Right lobe of liver (tissue), 6 donors: ENCODE measurements at places on chromosomes 11 and 22.

- no peak for DNase-seq
Observed at GRCh38 chr11:111960916-111961315, 23.8 kb downstream of the DIXDC1 start.

DNA sequence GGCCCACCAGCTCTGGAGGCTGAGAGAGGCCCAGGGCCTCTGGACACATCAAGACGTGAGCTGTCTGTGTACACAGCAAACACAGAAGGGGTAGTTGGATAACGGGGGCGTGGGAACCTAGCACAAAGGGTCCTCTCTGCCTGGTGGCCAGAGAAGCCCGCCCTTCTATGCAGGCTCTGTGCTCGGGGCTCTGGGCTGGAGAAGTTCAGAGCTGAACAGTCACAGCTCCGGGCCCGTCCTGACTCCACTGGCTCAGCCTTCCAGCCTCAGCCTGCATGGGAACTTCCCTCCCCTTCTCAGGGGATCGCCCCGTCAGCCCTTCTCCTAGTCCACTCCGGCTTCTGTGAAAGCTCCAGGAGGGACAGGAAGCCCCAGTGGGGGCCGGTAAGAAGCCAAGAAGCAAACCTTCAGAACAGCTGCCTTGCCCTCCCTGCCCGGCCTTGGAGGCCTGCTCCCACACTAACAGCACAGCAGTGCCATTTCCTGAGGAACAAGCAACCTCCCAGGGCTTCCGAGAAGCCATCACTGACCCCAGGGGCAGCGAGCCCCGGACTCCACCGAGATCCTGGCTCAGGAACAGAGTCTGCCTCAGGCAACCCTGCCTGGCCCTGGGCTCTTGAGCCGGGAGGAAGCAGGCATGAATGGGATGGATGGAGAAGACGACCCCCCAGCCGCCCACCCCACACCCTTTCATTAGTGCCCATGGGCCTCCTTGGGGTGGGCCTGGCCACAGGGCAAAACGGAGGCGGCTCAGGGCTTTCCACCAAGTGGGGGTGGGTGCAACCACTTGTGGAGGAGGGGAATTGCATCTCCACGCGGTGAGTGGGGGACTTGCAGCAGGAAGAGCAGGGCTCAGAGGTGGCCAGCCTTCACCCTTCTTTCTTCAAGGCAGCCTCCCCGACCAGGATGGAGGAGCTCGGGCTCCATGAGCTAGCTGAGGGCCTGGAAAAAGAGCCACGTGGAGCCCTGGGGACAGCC, 119.8 kb downstream of the ST3GAL4 start:
- DNase-seq = no peak

DNA sequence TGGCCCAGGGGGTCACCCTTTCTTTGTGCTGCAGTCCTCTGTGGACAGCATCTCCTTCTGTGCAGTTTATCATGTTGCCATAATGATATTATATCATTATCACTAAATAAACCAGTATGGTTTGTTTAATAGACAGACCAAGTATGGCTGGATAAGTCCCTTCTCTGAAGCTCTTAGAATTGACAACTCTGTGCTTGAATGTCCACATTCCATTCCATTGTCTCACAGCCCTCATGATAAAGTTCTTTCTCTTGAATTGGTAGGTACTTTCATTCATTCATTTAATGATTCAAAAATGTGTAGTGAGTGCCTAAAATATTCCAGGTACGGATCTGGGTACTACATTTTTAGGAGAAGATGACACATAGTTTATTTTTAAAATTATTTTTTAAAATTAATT, 7.8 kb downstream of the RPS6KA4 start:
- no peak for DNase-seq

GRCh38 chr22:50526108-50526833, 873 bp upstream of the SCO2 start:
- DNase-seq = peak; percentile 87

- DNase-seq = no peak
Observed at GRCh38 chr11:79346021-79346420, 94.8 kb downstream of the TENM4 start.

- no peak for DNase-seq
Observed at GRCh38 chr11:71364176-71364671, 84.0 kb downstream of the DHCR7 start.

DNA sequence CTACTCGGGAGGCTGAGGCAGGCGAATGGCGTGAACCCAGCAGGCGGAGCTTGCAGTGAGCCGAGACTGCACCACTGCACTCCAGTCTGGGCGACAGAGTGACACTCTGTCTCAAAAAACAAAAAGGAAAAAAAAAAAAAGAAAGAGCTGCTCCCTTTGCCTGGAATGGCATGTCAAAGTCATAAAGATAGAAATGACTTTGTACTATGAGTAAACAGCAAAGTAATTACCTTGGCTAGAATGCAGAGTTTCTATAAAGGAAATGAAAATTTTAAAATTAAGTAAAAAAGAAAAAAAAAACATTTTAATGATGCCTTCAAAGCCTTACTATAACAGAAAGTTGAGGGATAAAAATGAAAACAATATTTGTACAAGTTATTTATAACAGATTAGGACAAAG, 10.1 kb downstream of the PPP2R1B start:
- no peak for DNase-seq

DNA sequence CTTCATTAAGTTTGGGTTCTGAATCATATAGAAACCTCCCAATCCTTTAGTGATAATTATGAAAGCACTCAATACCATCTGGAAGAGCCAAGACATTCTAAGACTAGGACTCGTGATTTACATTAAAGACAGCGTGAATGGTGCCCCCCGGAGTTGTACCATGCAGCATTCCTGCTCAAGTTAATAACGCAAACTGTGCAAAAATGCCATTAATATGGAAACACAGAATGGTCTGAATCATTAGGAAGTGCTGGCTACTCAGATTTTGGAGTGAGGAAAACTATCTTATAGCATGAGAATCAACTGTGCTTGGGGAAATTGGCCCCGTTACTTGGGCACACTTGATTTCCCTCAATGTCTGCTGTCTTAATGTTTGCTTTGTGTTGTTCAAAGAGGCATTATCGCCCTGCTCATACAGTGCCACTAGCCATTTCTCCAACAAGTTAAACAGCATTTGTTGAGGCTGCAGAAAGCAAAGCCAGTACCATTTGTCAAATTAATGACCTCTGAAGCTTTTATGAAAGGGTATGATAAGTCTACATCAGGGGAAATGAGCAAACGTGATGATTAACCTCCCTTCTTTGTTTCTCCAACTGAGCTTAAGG, 18.5 kb upstream of the TPH1 start:
- no peak for DNase-seq

GRCh38 chr11:68332186-68332585, 19.8 kb downstream of the LRP5 start:
- no peak for DNase-seq

DNA sequence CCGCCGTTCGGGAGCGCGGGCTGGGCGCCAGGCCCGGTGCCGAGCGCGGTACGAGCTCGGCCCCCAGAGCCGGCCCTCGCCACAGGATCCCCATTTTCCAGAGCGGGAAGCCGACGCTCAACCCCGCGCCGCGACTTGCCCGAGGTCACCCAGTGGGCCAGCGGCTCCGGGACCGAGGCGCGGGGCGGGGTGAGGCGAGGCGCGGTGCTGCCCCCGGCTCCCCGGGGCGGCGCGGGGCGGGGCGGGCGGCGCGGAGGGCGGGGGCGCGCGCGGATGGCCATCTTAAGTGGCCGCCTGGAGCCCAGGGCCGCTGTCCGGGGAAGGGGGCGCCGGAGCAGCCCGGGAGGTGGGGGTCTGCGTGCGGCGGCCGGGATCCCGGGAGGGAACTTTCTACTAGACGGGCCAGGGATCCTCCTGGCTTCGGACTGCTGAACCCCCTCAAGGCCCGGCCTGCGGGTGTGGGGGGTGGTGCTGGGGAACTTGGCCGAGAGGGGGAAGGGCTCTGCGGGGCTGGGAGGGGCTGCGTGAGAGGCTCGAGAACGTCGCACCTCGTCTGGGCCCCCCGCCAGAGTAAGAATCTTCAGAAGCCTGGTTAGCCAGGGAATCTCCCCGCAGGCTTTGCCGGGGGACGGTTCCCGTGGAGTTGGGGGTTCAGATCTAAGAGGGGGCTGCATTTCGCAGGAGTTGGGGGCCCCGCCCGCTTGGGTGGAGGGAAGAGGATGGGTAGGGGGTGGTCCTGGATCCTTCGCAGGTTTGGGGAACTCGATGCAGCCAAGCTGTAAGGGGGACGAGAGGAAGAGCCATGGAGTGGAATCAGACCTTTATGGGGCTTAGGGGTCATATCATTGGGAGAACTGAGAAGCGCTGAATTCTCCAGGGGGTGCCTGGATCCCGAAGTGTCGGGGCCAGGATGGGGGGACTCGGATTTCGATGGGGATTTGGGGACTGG, 678 bp upstream of the INPPL1 start:
- peak; percentile 83 for DNase-seq

DNA sequence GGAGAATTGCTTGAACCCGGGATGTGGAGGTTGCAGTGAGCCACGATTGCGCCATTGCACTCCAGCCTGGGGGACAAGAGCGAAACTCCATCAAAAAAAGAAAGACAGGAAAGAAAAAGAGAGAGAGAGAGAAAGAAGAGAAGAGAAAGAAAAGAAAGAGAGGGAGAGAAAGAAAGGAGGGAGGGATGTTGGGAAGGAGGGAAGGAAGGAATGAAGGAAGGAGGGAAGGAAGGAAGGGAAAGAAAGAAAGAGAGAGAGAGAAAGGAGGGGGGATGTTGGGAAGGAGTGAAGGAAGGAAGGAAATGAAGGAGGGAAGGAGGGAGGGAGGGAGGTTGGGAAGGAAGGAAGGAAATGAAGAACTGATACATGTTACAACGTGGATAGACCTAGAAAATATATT, 12.3 kb upstream of the SPINDOC start:
- DNase-seq = no peak

- no peak for DNase-seq
Observed at GRCh38 chr22:44599500-44600140, 101.6 kb upstream of the RTL6 start.

GRCh38 chr11:47857485-47857884, 9.3 kb upstream of the NUP160 start:
- DNase-seq = no peak

- no peak for DNase-seq
Observed at GRCh38 chr11:65108469-65109123, 3.1 kb upstream of the TM7SF2 start.

DNA sequence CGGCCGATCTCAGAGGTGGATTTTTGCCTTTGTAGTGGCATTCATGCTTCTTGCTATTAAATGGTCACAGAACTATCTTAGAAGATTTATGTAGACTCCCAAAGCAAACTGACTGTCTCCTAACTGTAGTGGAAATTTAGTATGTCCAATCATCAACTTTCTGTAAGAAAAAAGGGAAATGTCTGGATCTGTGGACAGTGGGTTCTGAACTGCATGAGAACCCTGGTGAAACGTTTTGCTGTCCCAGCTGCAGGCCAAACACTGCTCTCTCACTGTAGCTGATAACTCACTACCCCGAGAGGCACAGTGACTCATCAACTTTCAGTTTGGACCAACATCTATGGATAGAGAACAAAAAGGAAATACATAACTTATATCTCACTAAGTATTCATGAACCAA, 387.1 kb downstream of the SOX6 start:
- DNase-seq = peak; percentile 62

- no peak for DNase-seq
Observed at GRCh38 chr11:134517115-134517514, 105.1 kb upstream of the B3GAT1 start.

- DNase-seq = no peak
Observed at GRCh38 chr11:64088162-64089026, 52.7 kb downstream of the FLRT1 start.

DNA sequence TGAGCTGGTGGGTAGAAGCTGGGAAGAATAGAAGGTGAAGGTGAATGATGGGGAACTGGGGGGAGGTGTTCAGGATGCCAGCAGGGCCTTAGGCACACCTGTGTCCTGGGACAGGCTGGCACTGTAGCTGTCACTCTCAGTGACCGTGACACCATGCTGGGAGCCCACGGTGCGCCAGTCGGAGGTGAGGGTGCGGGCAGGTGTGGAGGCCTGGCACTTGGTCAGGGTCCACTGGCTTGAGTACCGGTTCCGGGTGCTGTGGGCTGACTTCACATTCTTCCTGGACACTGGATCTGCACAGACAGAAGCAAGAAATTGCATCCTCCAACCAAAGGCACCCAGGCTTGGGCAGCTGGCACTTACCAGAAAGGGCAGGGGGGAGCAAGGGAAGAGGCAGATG, 103.8 kb downstream of the CEP164 start:
- no peak for DNase-seq

- DNase-seq = no peak
Observed at GRCh38 chr22:19138217-19139000, 6.0 kb downstream of the ESS2 start.

DNA sequence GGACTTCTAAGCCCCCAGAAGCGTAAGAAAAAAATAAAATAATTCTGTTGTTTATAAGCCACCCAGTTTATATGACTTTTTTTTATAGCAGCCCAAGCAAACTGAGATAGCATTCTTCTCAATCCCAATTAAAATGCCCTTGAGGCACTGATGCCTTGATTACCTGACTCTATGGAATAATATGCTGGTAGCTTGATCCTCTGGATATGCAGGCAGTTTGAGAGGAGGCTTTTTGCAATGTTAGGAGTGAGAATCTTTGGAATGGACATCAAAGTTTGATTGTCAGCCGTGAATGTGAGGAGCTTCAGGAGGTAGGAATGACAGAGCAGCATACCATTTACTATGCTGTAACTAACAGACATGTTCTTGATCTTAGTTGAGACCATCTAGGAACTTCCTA, 275.6 kb downstream of the AASDHPPT start:
- DNase-seq = no peak

GRCh38 chr22:50084080-50084477, 1.1 kb downstream of the MLC1 start:
- no peak for DNase-seq

DNA sequence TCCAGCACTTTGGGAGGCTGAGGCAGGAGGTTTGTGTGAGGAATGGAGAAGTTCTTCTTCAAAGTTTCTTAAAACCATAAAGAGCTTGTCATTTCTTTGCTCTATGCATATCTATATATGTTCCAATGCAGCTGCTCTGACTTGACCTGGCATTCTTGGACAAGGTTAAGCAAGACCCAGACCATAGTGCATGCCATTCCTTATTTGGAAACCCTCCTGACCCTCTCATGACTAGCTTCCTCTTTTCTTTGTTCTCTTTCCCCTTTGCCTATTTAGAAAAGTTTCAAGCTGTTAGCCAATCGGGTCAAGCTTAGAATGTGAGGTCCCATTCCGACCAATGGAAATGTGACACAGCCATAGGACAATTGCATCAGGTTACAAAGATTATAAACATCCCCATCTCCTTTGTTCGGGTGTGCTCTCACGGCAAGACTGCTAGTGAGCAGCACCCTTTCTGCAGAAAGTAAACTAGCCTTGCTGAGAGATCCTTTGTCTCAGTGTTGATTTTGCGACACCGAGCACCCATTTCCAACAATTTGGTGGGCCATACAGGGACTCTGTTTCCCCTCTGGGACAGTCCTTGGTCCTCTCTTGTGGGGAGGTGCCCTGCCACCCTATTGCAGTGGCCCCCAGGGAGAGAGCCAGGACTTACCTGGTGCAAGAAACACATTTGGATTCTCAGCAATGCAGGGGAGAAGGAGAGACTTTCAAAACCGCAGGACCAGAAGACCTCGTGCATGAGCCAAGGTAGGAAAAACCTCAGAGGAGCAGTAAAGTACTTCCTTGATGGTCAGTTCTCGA, 39.9 kb upstream of the ANO1 start:
- no peak for DNase-seq

GRCh38 chr11:67349928-67350465, 3.3 kb downstream of the POLD4 start:
- DNase-seq = no peak

GRCh38 chr22:42064629-42065028, 6.0 kb downstream of the NAGA start:
- DNase-seq = peak; percentile 82
